Stimulated activated CD4-positive, alpha-beta T cell treated with anti-CD3 and anti-CD28 coated beads, TNF-alpha, amount 100 ng/mL, for 1 hour (primary cell): ENCODE measurements at places on chromosomes 6 and 20.

DNA sequence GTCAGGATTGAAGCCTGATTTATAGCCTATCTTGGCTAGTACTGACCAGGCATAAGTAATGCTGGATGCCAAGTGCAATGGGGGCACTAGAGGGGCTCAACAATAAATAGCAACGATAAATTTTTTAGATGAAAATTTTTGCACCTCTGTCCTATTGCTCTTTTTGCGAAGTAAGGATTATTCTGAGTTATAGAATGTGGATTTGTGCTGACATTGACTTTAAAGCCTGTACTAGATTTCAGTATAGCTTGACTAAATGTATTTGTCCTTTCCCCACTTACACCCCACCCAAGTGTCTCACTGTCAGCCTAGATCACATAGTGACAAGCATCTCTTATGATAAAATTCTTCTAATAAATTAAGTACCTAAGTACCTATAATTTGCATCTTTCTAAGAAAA, 757.0 kb downstream of the GRIK2 start:
- DNase-seq: no peak

- DNase-seq: no peak
Observed at GRCh38 chr6:168150551-168151320, 71.7 kb upstream of the FRMD1 start.

GRCh38 chr20:17735206-17735804, 35.5 kb downstream of the BANF2 start:
- DNase-seq: no peak

- no peak for DNase-seq
Observed at GRCh38 chr6:144008120-144008811, at the start of gene PLAGL1. Gene PLAGL1 (minus strand): TSS chr6:144008259. CDS start chr6:143948136, 60,123 bp downstream.

DNA sequence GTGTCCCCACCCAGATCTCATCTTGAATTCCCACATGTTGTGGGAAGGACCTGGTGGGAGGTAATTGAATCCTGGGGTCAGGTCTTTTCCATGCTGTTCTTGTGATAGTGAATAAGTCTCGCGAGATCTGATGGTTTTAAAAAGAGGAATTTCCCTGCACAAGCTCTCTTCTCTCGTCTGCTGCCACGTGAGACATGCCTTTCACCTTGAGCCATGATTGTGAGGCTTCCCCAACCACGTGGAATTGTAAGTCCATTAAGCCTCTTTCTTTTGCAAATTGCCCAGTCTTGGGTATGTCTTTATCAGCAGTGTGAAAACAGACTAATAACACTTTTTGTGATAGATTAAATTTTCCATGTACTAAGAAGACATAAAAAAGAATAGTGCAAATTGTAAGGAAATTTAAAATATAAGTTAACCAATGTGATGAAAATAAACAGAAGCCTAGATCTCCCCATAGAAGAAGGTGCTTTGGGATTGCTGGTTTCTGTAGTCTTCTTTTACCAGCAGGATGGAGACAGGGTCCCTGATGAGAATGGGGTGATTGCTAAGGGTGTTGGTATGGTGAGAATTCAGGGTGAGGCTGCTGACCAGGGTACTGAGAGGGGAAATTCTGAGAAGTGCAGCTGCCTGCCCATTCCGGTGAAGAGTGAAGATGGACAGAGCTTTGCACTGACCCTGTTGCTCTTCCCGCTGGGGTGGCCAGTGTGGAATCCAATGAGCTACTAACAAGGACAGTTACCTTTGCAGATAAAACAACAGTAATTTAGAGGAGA, 50.7 kb downstream of the BMP2 start:
- no peak for DNase-seq

GRCh38 chr20:31595654-31596411, 9.3 kb upstream of the ID1 start:
- no peak for DNase-seq

DNA sequence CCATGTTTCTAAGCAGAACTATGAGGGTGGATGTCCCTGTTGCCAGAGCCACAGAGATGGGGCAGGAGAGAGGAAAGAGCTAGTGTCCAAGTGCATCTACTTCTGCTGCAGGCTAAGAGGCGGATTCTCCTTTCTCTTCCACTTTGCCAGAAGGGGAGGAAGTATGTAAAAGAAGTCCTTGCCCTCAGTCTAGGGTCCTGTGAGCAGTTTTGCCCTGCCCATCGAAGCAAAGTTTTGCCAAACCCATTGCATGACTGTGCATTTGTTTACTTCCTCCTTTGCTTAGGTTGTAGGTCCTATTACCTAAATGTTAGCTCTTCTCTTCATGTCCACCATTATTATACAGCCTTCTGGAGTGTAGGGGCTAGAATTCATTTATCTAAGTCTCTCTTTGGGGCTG, 106.2 kb upstream of the ARMC2 start:
- no peak for DNase-seq

DNA sequence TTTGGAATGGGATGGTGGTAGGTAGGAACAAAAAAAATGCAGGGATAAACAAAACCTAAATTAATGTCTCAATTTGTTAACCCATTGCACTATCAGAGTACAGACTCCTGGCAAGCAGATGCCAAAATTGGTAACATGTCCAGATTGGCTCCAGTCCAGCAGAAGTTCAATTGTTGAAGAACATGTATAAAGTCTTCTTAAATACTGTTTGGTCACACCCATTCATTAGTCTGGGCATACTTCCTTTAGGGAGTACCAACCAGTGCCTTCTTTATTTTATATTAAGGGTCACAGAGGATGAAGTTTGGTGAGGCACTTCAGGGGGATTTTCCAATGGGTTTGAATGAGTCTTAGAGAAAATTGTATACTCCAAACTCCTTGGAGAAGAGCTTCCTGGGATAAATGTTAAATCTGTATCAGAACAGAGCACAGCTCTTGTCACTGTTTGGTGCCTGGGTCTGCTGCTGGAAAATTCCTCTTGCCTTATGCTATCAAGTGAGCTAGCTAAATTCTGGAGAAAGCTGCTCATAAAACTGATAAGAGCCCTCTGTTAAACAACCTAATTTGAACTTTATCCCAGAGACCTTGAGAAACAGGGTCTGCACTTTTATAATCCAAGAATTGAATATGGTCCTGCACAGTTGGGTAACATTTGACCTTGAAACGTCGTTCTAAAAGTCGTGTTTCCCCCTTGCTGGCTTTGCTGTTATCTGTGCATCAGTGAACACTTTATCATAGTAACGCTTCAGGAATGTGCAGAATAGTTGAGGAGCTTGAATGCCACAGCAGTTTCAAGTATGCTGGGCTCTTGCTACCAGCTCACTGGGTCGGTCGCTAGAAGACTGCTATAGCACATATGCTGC, 334.1 kb upstream of the CITED2 start:
- no peak for DNase-seq
